Globus pallidus (tissue), 1 donor: ENCODE measurements at places on chromosomes 2 and 18.

DNA sequence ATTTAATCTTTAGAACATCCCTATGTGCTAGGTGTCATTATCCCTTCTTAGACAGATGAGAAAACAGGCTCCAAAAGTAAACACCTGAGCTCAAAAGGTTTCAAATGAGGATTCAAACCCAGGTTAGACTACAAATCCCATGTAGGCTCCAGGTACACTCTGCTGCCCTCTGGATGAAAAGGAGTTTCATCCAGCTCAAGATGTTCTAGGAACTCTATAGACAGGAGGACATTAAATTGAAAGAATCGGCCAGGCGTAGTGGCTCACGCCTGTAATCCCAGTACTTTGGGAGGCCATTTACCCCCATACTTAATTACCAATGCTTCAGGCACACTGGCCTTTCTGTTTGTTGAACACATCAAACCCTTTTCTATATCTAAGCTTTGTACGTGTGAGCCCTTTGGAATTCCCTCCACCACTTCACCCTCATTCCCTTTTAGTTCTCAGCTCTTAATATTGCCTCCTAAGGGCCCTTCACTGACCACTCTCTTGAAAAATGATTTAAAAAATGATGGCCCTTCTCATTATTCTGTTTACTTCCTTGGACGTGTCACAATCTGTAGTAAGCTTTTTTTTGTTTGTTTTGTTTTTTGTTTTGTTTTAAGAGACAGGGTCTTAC is 10.7 kb downstream of the SLC25A12 start:
- no peak for DNase-seq

GRCh38 chr2:215567504-215567903 is 131.6 kb upstream of the FN1 start:
- DNase-seq: no peak

GRCh38 chr2:213247566-213247965 is 36.7 kb upstream of the SPAG16 start:
- DNase-seq: no peak

GRCh38 chr18:79963658-79964329 is 649 bp upstream of the HSBP1L1 start:
- DNase-seq: no peak

- DNase-seq: no peak
These were observed 1303.8 kb upstream of the NRXN1 start for GRCh38 chr2:52335727-52336126.
